A549 treated with Mapracorat at 1 μM for 4 hours (cell line): ENCODE measurements at places on chromosomes 6 and 20. TPM values are rescaled to one million over a fixed set of nuclear protein-coding genes. Genes with fewer than 3 reads are reported as not detected.

The ACSS1 gene
- total RNA-seq: 11.5 to 17.1 TPM (median 15.7 TPM) in 5 replicates

The AHI1 gene
- total RNA-seq: 6.4 to 11.2 TPM (median 8.8 TPM) in 5 replicates

The MDFI gene
- total RNA-seq: 0.33 to 1.2 TPM (median 0.85 TPM) in 5 replicates

The CTSZ gene
- 162 to 194 TPM (median 187 TPM) in 5 replicates for total RNA-seq

The TGM2 gene
- 343 to 504 TPM (median 454 TPM) in 5 replicates for total RNA-seq

The HLA-DMB gene
- total RNA-seq: 1.3 to 2.2 TPM (median 1.9 TPM) in 5 replicates

The CNKSR3 gene
- 6.1 to 7.8 TPM (median 7.4 TPM) in 5 replicates for total RNA-seq

The UNC93A gene
- not detected in 5 replicates for total RNA-seq

The CTCFL gene
- total RNA-seq: not detected in 5 replicates

The RNF5 gene
- total RNA-seq: 35.4 to 47.6 TPM (median 45.6 TPM) in 5 replicates

The PAX1 gene
- total RNA-seq: 0.06 TPM in 1 of 5 replicates, not detected in the others

The MANEA gene
- 2.4 to 4.0 TPM (median 2.9 TPM) in 5 replicates for total RNA-seq

The PLEKHG1 gene
- 0.36 to 0.61 TPM (median 0.51 TPM) in 5 replicates for total RNA-seq

The TUBE1 gene
- total RNA-seq: 5.5 to 7.9 TPM (median 5.9 TPM) in 5 replicates

The KCNQ2 gene
- 0.21 to 0.72 TPM (median 0.57 TPM) in 5 replicates for total RNA-seq

The TBPL1 gene
- 22.5 to 28.3 TPM (median 24.0 TPM) in 5 replicates for total RNA-seq

The PNLDC1 gene
- 0.10 TPM in 1 of 5 replicates, not detected in the others for total RNA-seq

The KHDC1 gene
- 3.1 to 4.0 TPM (median 3.5 TPM) in 5 replicates for total RNA-seq

The C6orf132 gene
- total RNA-seq: 1.9 to 3.0 TPM (median 2.5 TPM) in 5 replicates

The C6orf118 gene
- total RNA-seq: 0.14 to 0.20 TPM (median 0.18 TPM) in 4 of 5 replicates, not detected in the other

The GLP1R gene
- not detected in 5 replicates for total RNA-seq

The TBXT gene
- total RNA-seq: not detected in 5 replicates

The CYP39A1 gene
- total RNA-seq: 0.20 TPM in 1 of 5 replicates, not detected in the others

The SLC32A1 gene
- not detected in 5 replicates for total RNA-seq

The AGER gene
- 1.2 to 2.0 TPM (median 1.3 TPM) in 5 replicates for total RNA-seq

The PAK5 gene
- not detected in 5 replicates for total RNA-seq

The CALHM6 gene
- total RNA-seq: 0.33 TPM in 1 of 5 replicates, not detected in the others

The FAM217A gene
- not detected in 5 replicates for total RNA-seq

The TAGAP gene
- total RNA-seq: not detected in 5 replicates

The THBD gene
- 79.7 to 106 TPM (median 93.0 TPM) in 5 replicates for total RNA-seq

The RNF182 gene
- 3.2 to 3.6 TPM (median 3.4 TPM) in 5 replicates for total RNA-seq

The GPR31 gene
- total RNA-seq: not detected in 5 replicates

The GRIK2 gene
- total RNA-seq: 0.35 to 0.44 TPM (median 0.40 TPM) in 5 replicates
